Activated CD4-positive, CD25-positive, alpha-beta regulatory T cell treated with anti-CD3 and anti-CD28 coated beads, Interleukin-2, amount 50 U/mL, for 16 hours (primary cell): ENCODE measurements at places on chromosomes 11 and 22.
A peak's percentile ranks its signal among the peaks of the same experiment; 100 is the strongest.

DNA sequence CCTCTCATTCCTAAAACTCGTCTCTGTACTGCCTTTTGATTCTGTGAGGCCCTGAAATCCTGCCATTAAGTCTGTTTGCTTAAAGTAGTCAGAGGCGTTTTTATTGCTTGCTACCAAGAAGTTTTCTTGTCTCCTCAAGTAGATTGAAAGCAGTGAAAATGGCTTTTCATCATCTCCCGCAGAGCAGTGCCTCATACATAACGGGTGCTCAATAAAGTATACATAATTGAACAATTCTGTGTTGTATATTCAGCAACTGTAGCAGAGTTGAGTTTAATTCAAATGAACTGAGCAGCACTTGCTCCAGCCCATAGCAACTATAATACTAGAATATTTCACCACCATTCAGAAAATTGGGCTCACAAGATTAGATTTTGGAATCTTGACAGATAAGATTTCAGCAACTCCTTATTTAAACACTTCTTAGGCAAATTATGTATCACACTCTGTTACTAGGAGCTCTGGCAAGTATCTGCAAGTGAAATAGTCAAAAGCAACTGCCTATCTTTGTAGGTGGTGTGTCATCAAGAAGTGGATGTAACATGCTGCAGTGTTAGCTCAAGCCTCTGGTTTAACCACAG lies 20.0 kb downstream of the FIBIN start:
- no peak for DNase-seq

- DNase-seq = no peak
These were observed 658 bp downstream of the C11orf71 start for GRCh38 chr11:114399490-114400215.

DNA sequence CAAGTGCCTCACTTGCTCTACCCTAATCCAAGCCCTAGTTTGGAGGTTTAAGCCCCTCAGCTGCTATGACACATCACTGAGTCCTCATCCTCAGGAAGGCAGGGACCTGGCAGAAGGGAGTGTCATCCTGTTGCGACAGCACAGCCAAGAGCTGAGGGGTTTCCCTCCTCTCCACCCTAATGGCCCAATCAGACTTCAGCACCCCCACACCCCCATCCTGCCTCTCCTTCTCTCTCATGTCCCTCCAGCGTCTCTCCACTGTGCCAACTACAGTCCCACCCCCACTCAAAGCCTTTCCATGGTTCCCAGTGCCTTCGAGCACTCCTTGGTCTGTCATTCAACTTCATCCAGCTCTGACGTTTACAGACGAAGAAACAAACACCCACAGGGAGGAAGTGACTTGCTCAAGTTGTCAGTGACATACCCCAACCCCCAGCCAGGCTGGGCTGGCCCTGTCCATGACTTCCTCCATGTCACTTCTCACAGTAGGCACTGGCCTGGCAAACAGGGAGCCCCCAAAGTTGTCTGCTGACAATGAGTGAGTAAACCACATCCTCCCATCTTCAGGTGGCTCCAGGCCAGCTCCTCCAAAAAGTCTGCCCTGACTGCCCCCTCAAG lies 15.6 kb downstream of the ARAP1 start:
- DNase-seq = peak; percentile 15

- peak; percentile 17 for DNase-seq
These were observed 6.5 kb upstream of the SPON1 start for GRCh38 chr11:13955971-13956421.

DNA sequence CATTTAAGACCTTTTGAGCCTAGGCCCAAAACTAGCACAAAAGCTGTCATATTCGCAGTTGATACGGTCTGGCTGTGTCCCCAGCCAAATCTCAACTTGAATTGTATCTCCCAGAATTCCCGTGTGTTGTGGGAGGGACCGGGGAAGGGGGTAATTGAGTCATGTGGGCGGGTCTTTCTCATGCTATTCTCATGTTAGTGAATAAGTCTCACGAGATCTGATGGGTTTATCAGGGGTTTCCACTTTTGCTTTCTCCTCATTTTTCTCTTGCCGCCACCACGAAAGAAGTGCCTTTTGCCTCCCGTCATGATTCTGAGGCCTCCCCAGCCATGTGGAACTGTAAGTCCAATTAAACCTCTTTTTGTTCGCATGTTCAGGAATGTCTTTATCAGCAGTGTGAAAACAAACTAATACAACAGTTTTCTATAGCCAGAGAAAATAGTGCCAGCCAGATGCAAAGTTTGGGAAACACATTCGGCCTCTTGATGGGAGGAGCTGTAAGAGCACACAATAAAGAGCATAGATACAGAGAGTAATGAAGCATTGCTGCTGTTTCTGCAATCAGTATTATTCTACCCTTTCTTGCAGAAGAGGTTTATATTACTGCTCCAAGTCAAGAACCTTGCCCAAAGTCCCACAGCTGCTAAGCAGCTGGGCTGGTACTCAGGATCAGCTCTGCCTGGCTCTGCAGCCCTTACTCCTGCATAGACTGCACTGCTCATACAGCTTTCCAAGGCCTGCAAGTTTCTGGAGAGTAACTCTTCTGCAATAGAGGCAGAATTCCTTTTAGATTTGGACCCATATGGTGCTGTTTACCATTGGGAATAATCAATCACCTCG lies 2.0 kb upstream of the ZNF195 start:
- no peak for DNase-seq

DNA sequence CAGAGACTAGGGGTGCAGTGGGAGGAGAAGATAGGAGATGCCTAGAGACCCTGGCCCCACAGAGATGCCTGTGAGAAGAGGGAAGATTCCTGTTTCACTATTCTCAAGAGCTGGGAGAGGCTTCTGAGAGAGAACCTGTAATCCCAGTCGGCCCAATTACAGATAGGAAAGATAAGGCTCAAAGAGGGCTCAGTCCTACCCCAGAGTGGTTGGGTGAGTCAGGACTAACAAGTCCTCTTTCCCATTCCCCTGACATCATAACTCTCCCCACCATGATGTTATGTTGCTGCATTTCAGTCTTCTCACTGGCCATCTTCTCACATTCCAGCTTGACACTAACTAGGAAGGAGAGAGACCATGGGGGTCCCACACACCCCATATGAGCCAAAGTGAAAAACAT lies 17.9 kb downstream of the ARHGEF12 start:
- DNase-seq = no peak

DNA sequence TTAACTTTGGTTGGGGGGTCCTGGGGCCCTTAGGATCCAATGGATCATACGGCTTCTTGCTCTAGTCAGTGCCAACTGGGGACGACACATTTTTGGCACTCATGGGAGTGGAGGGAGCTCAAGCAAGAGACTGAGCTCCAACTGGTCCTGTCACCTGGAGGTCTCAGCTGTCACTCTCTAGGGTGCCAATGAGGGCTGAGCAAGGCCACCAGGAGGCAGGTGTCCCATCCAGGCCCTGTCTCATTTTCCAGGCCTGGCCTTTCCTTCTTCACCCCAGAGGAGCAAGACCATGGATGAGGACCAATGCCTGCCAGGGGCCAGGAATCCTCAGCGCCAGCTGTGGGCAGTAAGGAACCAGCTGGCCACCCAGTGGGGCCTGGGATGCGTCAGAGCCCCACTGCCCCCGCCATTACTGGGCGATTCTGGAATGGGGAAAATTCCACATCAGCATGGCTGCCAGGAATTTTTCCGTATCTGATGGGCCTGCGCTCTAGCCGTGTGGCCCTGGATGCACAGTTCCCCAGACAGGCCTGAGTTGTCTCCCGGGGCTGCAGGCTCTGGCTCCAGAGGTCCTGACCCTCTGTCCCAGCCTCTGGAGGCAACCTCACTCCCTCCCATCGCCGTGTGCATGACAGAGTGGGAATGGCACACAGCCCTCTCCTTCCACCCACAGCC lies 669 bp upstream of the GAL3ST1 start:
- no peak for DNase-seq

- DNase-seq = no peak
These were observed 1.4 kb upstream of the STIM1 start for GRCh38 chr11:3853899-3854659.

GRCh38 chr11:64540428-64540825 lies 50.6 kb upstream of the SLC22A12 start:
- no peak for DNase-seq

DNA sequence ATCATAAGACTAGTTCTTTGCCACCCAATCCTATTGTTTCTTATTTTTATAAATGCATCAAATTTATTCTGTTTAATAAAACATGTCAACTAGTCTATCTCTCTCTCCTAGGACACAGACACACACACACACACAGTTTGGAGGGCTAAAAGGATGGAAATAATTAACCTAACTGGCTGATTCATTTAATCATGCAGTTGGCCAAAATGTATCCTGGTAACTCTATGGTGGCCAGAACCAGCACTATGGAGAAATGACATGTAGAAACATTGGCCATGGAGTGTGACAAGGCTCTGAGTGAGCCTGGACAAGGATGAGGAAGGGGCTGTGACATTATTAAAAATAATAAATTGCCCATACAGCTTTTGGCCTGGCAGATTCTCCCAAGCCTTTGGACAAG lies 64.1 kb downstream of the CLPB start:
- no peak for DNase-seq

DNA sequence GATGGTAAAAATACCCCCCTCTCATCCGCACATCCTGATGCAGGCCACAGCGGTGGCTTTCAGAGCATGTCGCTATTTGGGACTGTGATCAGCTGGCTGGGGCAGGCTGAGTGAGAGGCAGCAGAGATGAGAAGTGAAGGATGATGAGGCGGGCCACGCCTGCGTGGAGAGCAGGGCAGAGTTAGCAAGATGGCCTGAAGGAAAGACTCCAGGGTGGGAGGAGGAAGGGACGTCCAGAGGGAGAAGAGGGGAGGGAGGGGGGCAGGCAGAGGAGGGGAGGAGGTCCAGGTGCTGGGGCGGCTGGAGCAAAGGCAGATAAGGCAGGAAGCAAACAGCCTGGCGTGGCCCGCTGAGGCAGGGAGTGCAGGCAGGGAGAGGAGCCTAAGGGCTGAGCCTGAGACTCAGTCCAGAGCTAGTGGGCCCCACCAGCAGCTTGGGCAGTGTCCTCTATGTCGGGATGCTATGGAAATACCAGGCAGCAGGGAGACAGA lies 29.1 kb downstream of the LRFN4 start:
- DNase-seq = no peak

GRCh38 chr22:30127749-30128166 lies 47.5 kb downstream of the HORMAD2 start:
- no peak for DNase-seq

- no peak for DNase-seq
These were observed 640.0 kb upstream of the ANO5 start for GRCh38 chr11:21552911-21553310.

DNA sequence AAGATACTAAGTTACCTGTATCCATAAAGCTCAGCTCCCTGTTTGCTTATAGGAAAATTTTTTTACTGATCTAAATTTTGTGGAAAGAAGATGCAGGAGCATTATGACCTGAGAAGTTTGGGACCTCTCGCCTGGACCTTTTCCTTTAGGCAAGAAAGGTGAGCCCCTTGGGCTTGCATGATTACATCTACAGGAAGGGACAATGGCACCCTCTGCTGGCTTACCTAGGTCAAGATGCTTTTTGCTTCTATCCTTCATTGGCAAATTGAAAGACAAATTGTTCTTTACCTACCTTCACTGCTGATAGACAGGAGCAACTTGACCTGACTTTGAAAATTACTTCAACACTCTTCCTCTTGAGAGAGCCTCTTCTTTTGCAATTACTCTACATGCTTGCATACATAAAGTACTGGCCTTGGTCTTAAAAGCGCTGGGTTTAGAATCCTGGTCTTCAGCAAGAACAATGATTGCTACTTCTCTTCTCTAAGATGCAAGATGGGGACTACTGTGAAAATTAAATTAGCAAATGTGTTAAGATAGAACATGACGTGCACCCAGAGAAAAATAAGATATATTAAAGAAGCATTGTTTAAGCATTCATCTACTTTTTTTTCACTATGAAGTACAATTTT lies 147.2 kb downstream of the TRPC6 start:
- no peak for DNase-seq

DNA sequence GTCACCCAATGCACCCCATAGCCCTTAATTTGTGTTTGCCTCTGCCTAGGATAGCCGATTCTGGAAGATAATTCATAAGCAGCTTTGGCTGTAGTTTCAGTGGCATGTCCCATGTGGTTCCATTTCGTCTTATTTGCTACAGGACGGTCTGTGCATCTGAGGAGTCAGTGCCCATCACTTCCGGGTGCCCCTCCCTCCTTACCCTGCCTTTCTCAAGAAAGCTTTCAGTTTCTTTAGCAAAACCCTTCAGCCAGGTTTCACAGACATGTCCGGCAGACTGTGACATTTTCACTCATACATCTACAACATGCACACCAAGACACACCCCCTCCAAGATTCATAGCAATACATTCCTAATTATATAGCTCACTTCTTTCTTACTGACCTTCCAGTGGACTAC lies 14.3 kb downstream of the TP53AIP1 start:
- no peak for DNase-seq

DNA sequence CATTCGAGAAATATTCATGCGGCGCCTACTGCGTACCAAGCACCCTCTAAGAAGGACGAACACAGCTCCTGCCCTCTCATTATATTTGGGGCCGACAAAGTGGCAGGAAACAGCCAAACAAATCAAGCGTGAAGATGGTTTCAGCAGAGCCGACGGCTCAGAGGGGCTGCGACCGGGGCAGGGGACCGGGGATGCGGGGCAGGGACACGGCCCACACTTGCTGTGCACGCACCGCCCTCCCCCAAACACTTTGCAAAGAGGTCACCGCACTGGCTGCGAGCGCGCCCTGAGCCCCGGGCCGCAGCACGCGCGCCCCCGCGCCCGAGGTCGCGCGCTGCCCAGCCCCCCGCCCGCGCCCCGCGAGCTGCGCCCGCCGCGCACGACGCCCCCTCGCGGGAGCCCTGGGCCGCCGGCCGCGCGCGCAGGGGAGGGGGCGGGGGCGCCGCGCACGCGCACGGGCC lies 255 bp upstream of the SYNGR1 start:
- DNase-seq = no peak

DNA sequence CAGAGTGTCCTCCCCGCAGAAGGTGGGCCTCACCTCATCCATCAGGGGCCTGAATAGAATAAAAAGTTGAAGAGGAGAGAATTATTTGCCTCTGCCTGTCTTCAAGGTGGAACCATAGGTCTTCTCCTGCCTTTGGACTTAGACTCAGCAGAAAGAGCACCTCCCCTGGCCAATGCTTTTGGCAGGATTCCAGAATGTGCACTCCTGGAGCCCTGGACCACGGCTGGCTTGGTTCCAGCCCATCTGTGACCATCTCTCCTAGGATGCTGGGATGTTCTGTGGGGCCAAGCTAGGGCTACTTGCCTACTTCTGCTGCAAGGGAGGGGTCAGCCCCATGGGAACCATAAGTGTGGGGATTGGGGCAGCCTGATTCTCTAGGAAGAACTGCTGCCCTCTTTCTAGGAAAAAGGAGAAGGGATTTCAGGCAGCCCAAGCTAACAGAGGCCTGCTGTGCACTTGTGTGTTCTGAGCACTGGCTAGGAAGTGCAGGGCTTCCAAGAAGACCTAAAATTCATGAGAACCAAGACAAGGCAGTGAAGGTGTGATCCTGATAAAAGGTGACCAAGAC lies 32.2 kb upstream of the SHANK2 start:
- DNase-seq = no peak

DNA sequence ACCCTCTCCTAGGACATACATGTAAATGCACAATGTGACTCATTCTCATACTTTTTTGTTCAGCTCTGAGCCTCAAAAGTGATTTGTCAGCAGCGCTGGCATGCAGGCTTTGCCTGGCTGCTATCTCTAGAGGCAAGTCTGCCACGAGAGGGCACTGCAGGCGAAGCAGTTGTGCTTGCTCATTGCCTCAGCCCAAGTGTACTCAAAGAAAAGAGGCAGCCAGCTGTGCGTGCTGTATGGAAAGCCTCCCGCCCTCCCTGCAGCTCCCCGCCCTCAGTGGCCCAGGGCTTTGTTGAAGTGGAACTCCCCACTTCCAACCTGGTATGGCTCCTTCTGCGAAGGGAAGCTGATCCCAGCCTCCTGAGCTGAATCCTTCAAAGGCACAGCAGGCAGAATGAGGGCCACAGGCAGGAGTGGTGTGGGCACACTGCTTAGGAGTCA lies 16.3 kb downstream of the SDHAF2 start:
- peak; percentile 63 for DNase-seq
